ENCODE measurements at places on chromosomes 11 and 22.

- no peak for DNase-seq
Observed at GRCh38 chr11:34180040-34180813, 74.8 kb downstream of the NAT10 start.

DNA sequence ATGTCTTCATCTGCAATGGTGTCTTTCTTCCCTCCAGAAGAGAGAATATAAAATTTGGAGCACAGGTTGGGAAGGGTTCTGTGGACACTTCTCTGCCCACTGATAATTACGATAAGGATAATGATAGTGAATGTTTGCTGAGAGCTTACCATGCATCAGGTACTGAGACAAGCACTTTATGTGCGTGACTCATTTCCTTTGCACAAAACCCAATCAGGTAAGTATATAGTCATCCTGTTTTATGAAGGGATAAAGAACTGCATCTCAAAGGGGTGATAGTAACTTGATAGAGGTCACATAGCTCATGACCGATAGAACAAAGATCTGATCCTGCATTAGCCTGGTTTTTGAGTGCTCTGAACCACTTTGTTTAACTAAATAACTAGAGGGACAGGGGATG lies 9.4 kb downstream of the DRD2 start:
- no peak for DNase-seq

DNA sequence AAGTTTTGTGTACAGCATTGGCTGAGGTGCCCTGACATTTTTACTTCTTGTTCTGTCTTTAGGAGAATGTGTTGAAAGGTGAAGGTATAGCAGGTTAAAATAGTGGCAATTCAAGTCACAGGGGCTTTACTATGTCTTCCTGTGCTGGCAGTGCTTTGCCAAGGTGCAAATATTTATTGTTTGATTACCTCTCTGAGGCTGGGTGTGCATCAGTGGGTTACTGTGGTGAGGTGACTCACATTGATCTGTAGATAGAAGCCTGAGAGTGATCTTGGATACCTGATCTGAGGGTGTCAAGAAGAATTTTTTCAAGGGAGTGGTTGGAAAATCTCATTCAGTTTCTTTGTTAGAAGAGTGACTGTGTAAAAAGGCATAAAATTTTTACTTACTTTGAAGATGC lies 90.0 kb downstream of the ARHGAP42 start:
- no peak for DNase-seq

DNA sequence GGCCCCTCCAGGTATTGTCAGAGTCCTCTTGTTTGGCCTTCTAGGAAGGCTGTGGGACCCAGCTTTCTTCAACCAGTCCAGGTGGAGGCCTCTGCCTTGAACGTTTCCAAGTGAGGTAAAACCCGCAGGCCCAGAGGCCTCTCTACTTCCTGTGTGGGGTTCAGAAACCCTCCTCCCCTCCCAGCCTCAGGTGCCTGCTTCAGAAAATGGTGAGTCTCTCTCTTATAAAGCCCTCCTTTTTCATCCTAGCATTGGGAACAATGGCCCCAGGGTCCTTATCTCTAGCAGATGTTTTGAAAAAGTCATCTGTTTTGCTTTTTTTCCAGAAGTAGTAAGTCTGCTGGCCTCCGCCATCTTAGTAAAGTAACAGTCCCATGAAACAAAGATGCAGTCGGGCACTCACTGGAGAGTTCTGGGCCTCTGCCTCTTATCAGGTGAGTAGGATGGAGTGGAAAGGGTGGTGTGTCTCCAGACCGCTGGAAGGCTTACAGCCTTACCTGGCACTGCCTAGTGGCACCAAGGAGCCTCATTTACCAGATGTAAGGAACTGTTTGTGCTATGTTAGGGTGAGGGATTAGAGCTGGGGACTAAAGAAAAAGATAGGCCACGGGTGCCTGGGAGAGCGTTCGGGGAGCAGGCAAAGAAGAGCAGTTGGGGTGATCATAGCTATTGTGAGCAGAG lies at the start of gene CD3E:
Gene CD3E, plus strand, starts transcription at position 163 of the 681 bp plus-strand sequence. Its CDS starts 223 bp downstream, at position 386.
- peak; percentile 56 for DNase-seq

DNA sequence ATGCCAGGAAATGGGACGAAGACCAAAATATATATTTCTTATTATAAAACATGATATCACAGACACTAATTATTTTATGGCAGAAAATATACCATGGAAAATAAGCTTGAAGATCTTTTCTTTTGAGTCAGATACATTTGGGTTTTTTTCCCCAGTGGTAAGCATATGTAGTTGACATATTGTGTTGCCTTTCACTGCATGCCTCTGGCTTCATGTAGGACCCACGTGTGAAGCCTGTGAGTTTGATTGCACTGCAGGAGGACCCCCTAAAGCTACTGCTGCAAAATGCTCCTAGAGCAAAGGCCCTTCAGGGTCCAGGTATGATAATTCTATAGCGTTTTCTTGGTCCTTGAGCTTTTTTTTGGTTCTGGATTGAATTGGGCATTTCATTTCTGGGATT lies 190.7 kb upstream of the KIRREL3 start:
- DNase-seq, result no peak

DNA sequence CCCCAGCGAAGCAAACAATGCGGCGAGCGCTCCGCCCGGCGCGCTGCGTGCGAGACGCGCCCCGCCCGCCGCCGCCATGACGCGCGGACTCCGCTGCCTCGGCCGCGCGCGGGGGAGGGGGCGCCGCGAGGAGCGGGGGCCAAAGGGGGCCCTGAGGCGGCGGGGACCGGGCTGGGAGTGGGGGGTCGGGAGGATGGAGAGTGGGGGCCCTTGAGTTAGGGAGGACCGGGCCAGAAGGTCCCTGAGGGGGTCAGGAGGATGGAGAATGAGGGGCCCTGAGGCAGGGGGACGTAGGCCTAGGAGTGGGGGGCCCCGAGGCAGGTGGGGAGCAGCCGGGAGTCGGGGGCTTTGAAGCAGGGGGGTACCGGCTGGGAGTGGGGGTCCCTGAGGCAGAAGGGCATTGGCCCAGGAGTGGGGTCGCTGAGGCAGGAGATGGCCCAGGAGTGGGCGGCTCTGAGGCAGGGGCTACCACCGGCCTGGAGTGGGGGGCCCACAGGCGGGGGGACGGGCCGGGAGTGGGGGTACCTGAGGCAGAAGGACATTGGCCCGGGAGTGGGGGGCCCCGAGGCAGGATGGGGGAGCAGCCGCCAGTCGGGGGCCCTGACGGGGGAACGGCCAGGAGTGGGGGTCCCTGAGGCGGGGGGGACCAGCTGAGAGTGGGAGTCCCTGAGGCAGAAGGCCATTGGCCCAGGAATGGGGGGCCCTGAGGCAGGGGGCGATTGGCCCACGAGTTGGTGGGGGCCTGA lies at the start of gene BRD1:
Gene BRD1, minus strand, starts transcription at position 21 of the 746 bp plus-strand sequence. CDS start 3,556 bp downstream, outside the sequence.
- DNase-seq, result peak; percentile 56

- DNase-seq, result no peak
Observed at GRCh38 chr11:60263402-60263801, 17.1 kb upstream of the MS4A4A start.

DNA sequence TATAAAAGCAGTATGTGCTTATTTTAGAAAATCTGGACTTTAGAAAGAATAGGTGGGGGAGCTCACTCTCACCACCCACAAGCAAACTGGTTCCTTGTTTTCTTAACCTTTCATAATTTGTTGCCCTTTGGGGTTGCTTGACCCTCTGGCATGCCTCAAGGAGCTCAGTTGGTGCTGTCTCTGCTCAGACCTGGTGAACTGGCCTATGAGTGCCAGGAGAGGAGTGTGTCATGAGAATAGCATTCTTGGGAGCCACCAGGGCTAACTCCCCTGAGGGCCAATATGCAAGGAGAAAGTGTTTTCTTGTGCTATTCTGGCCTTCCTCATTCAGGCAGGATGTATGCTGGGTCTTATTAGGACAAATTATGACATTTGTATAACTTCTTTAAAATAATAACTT lies 21.0 kb upstream of the AMOTL1 start:
- no peak for DNase-seq

GRCh38 chr22:33451866-33452469 lies 393.8 kb upstream of the SYN3 start:
- DNase-seq, result no peak

- DNase-seq, result peak; percentile 53
Observed at GRCh38 chr22:41966607-41967240, 2.5 kb upstream of the SEPTIN3 start.

DNA sequence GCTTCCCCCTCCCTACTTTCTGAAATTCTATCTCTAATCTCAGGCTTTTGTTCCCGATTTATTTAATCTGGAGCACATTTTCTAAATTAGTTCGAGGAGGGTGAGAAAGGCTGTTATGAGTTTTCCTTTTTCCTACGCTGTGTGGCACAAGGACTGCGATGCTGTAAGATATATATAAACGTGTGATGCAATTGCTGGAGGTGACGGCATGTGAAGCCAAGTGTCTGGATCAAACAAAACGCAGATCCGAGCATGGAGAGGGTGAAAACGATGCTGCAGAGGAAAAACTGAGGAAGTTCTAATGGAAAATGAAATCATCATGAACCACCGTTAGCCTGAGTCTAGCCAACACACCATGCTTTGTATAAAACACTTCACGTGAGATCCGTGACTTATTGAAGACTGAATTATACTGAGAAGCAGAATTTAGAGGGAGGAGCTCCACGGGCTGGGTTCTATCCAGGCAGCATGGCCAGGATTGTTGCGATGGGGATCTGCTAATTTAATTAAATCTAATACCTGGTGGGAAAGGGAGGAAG lies 4.4 kb downstream of the PKNOX2 start:
- no peak for DNase-seq

- no peak for DNase-seq
Observed at GRCh38 chr11:111733016-111733415, 33.2 kb downstream of the PPP2R1B start.

GRCh38 chr22:50360578-50360977 lies 17.5 kb downstream of the PPP6R2 start:
- no peak for DNase-seq

DNA sequence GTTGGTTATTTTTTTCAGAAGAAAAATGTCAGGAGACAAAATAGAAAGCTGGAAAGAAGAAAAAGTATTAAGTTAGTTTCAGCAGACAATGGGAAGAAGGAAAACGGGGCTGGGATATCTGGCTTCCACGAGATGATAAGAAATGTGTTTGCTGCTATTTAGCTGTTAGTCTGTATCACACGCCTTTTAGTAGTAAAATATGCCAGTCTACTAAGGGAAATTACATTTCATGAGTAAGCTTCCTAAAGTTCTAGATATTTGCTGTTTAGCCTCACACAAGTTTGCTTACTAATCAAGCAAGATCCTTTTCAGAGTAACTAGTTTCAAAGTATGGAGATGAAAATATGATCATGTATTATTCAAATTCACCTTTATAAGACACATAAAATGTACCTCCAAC lies 1.5 kb downstream of the OR51B4 start:
- no peak for DNase-seq

DNA sequence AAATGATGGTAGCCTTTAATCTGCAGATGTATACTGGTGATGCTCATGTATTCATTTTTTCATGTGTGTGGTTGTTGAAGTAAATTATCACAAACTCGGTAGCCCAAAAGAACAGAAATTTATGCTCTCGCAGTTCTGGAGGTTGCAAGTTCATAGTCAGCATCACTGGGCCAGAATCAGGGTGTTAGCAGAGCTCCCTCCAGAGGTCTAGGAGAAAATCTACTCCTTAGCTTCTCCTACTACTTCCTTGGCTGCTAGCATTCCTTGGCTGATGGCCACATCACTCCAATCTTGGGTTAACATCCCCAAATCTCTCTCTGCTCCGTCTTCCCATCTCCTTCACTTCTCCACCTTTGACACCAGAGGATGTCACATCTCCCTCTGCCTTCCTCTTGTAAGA lies 45.3 kb upstream of the GALNT18 start:
- DNase-seq, result no peak

GRCh38 chr11:62245271-62245753 lies 3.3 kb downstream of the SCGB1D2 start:
- DNase-seq, result no peak

DNA sequence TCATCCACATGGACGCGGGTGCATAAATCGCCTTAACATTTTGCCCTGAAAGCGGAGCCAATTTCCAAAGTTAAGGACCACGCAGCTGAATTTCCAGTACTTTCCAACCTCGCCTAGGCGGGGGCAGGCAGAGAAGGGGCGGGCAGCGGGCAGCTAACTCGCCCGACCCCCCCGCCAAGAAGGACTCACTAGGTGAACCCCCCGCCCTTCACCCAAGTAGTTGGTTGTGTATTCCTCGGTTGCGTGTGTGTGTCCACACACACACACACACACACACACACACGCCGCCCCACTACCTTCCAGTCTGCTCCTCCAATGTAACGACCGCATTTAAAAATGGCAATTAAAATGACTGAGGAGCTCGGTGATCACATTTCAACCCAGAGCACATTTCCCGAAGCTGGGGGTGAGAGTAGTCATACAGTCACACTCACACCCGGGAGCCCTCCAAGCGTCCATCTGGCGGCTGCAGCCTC lies 1.4 kb downstream of the TENM4 start:
- no peak for DNase-seq

- DNase-seq, result no peak
Observed at GRCh38 chr22:46019351-46019750, 42.4 kb upstream of the WNT7B start.

DNA sequence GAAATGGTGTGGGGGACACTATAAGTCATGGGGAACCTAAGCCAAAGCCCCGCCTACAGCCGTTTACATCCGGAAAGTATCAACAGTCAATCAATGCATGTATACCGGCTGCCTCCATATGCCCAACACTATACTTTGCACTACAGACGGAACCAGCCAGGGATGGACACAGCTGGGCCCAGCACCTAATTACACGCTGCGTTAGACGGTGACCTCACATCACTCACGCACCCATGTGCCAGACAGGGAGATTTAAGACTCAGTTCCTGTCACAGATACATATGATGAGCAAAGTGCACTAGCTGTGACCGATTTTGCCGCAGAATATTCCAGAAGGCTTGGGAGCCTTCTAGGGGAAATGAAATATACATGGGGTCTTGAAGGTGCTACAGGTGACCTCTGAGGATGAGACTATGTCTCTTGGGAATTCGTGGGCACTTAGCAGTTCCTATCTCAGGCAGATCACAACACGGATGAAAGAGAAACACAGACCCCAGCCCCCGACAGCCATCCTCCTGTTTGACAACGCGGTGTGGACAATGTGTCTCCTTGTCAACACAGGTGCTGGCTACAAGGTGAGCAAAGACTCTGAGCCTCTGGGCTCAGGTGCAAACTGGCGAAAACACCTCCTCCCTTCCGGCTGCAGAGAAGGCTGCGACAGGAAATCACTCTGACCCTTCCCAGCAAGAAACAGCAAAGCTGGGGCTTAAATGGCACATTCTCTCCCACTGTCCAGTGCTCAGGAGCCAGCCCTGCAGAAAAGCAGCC lies 8.0 kb downstream of the AHNAK start:
- DNase-seq, result no peak

DNA sequence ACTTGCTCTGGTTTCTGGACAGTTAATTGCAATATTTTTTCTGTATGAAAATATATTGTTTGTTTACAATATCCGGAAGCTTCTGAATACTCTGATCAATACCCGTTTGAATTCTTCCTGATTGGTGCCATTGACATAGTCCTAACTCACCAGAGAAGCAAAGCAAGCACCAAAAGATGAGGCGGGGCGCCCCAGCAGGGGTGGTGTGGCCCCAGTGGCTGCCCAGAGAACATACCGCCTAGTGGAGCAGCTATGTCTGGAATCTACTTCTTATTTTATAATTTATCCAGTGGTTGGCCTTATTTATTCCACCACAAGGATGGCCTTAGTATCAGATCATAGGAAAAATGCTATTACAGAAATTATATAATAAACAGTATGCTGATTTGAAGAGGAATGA lies 610.7 kb downstream of the JRKL start:
- no peak for DNase-seq

GRCh38 chr11:124725719-124726105 lies 14.0 kb upstream of the NRGN start:
- no peak for DNase-seq
